Retina (tissue), 1 donor: ENCODE measurements at places on chromosomes 1 and 21.

- DNase-seq = no peak
These were observed 336.4 kb downstream of the NTNG1 start for GRCh38 chr1:107477233-107477632.

GRCh38 chr1:183419399-183419798 is 1.2 kb upstream of the NMNAT2 start:
- peak; percentile 16 for DNase-seq

DNA sequence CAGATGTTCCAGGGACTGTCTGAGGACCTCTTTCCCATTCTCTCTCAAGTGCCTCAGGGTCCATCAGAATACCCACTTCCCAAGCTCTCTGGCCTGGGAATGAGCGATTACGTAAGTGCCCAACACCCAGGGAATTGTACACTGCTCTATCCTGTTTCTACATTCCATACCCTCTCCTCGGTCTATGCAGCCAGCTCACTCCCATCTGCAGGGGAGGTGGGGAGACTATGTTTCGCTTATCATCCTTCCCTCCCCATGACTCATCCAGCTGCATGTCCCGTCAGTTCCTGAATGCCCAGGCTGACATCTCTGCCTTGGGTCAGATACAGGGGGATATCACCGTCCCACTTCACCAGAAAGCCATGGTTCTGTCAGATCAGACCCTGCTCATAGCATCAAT is 34.5 kb upstream of the CD1D start:
- DNase-seq = no peak

- DNase-seq = no peak
These were observed 14.0 kb downstream of the OLFML2B start for GRCh38 chr1:162009501-162010174.

GRCh38 chr1:10836726-10837125 is 40.3 kb upstream of the CASZ1 start:
- DNase-seq = peak; percentile 36

- no peak for DNase-seq
These were observed 2.4 kb downstream of the TMEM201 start for GRCh38 chr1:9590945-9591668.

DNA sequence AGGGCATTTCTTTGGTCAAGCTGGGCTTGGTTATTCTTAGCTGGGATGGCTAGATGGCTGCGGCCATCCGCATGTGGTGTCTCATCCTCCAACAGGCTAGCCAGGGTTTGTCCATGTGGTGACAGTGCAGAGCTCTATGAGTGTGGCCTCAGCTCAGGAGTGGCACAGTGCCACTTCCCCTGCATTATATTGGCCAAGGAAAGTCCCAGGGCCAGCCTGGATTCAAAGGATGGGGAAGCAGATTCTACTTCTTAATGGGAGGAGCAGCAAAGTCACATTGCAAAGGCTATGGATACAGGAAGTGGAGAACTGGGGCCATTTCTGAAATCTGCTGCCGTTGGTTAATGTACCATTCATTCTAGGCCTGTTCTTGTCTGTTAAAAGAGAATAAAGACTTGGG is 34.4 kb downstream of the STUM start:
- DNase-seq = no peak

DNA sequence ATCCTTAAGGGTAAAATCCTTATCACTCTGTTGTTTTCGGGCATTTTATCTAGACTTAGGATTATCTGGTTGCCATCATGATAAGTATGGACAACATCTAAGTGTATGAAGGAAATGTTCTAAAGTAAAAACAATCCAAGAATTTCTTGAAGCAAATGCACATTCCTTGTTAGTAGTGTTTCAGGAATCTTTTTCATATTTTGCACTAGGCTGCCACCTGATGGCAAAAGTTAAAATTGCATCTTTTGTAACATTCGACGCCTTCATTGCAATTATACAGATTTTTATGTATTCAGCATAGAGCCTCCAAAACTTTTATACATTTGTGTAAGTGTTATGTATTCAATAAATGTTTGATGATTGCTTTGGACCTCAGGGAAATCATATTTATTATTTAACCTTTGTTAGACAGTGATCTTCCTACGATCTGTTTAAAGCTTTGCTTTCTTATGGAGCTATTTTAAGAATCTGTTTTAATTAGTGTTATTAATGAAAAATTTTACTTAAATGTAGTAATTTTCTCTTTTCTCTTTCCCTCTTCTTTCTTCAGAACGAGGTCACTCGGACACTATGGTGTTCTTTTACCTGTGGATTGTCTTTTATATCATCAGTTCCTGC is 49.4 kb upstream of the KIAA1614 start:
- peak; percentile 67 for DNase-seq

DNA sequence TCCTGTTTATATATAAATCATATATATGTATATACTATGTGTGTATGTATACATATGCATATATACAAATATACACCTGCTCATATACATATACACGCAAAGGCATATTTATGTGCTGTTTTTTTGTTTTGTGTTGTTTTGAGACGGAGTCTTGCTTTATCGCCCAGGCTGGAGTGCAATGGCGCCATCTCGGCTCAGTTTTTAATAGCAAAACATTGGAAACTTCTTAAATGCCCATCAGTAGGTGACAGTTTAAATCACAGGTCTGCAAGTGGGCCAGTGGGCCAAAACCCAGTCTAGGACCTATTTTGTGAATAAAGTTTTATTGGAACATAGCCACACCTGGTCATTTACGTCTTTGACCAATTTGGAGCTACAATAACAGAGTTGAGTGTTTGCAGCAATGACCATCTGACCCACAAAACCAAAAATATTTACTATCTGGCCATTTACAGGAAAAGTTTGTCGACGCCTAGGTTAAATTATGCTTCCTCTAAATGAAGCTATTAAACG is 132.3 kb downstream of the TOMM20 start:
- DNase-seq = no peak

DNA sequence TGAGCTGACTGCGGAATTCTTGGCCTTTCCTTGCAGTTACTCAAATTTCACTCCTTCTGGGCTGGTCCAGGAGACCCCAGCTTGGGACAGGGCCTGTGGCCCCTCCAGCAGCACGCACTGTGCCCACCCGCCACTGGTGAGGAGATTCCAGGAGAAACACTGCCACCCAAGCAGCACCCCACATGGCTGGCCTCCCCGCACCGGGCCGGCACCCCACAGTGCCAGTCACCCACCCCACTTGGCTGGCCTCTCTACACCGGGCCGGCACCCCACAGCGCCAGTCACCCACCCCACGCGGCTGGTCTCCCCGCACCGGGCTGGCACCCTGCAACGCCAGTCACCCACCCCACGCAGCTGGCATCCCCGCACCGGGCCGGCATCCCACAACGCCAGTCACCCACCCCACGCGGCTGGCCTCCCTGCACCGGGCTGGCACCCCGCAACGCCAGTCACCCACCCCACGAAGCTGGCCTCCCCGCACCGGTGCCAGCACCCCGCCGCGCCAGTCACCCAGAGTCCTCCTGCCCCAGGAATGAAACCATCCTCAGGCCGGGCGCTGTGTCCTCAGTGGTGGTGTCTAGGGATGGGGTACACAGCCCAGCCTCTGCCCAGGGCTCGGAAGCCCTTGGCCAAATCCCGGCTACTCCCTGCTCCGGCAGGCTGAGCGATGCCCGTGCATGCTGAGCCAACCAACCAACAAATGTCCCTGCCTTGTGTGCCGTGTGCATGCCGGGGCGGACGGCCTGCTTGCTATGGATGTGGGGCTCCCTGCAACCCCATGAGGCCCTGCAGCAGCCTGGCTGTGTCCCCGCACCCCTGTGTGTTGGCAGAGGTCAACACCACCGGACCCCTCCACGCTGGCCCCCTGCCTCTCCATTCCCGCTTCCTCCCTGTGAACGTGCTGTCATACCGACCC is 38.6 kb upstream of the TSPEAR start:
- DNase-seq = no peak

GRCh38 chr1:229870381-229870780 is 196.7 kb upstream of the GALNT2 start:
- DNase-seq = no peak

DNA sequence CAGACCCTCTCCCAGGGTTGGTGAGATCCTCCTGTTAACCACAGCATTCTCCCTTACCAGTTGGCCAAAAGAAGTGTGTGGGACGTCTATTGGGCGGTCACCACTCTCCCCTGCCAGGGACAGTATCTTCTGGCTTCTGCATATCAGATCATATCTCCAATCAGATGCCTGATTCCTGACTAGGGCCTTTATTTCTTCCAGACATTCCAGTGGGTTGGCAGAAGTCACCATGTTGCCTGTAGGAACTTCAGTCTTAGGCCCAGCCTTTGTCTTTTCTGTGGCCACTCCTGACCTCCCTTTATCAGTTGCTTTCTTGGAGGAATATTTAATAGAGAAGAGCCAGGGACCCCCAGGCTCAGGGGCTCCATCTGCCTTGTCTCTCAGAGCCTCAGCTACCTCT is 130.4 kb upstream of the F3 start:
- no peak for DNase-seq

DNA sequence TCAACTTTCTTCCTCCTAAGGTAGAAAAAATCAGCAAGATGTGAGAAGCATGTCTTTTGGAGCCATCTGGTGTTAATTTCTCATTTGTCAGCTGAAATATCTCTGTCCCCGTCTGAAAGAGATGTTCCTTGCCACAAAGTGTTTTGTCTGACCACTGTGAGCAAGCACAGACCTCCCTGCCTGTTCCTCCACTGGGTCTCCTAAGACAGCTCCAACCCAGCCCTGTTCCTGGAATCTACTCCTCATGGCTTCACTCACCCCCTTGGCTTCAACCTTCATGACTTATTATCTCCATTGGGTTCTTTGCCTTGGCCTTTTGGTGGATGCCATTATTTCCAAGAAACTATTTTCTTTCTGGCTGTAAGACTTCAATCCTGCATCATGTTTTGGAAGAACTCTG is 65.7 kb upstream of the CACHD1 start:
- DNase-seq = no peak

GRCh38 chr1:169571450-169571849 is 14.8 kb downstream of the F5 start:
- no peak for DNase-seq

GRCh38 chr21:32626621-32627196 is 14.5 kb upstream of the CFAP298 start:
- DNase-seq = no peak

GRCh38 chr1:207054491-207054890 is 1.4 kb downstream of the PFKFB2 start:
- no peak for DNase-seq

GRCh38 chr21:42386034-42386591 is 9.7 kb downstream of the TMPRSS3 start:
- DNase-seq = no peak

GRCh38 chr21:25734904-25735645 is at the start of the genes ATP5PF and GABPA:
ATP5PF (minus strand) TSS chr21:25734904; CDS start chr21:25729794, 5,110 bp downstream.
GABPA (plus strand) TSS chr21:25734972; CDS start chr21:25741599, 6,627 bp downstream.
- peak; percentile 99 for DNase-seq

DNA sequence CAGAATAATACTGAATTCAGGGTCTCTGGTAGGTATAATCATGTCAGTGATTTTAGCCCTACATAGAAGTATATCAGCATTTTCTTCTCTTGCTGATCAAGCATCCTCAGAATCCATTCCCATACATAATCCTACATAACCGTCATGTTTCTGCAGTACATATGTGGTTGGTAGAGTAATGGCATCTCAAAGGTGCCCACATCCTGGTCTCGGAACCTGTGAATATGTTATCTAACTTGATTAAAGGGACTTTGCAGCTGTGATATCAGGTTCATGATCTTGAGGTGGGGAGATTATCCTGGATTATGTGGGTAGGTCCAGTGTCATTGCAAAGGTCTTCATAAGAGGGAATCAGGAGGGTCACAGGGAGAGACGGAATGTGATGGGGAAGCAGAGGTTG is 69.4 kb upstream of the KIF1B start:
- DNase-seq = no peak

DNA sequence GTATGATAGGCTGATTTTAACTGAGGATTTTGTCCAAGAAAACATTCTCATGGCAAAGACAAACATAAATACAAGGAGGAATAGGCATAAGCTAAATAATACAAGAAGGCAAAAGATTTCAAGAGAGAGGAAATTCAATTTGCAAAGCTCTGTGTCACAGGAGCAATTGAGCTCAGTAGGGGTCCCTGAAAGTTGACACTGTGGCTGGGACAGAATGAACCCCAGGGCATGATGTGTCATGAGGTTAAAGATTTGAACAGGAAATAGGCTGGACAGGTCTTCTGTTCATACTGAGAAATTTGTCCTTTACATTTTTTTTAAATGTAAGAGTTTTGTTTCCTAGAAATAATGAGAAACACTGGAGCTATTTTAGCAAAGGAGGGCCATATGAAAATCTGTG is 555.4 kb upstream of the NEGR1 start:
- no peak for DNase-seq
